Stimulated activated CD8-positive, alpha-beta memory T cell treated with anti-CD3 and anti-CD28 coated beads, Interleukin-2, amount 100 ng/mL, for 1 hour (primary cell): ENCODE measurements at places on chromosomes 16 and 17.

- DNase-seq, result no peak
Observed at GRCh38 chr16:12341966-12342365, 365.4 kb downstream of the SNX29 start.

DNA sequence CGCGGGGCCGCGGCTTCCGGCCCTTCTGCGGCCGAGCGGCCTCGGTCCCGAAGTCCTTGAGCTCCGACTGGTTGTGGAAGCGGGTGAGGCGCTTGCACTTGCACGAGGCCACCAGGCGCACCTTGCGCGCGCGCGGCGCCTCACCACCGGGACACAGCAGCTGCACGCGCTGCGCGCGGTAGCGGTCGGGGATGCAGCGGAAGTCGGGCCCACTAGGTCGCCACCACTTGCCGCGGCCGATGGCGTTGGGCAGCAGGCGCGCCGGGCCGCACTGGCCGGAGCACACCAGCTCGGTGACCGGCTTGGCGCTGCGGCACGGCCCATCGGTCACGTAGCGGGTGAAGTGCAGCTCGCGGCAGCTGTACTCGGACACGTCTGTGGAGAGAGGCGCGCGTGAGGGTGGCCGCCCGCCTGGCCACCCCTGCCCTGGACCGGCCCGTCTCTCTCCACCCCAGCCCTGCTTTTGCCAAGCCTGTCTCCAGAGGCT is 3.2 kb downstream of the SOST start:
- DNase-seq, result no peak

DNA sequence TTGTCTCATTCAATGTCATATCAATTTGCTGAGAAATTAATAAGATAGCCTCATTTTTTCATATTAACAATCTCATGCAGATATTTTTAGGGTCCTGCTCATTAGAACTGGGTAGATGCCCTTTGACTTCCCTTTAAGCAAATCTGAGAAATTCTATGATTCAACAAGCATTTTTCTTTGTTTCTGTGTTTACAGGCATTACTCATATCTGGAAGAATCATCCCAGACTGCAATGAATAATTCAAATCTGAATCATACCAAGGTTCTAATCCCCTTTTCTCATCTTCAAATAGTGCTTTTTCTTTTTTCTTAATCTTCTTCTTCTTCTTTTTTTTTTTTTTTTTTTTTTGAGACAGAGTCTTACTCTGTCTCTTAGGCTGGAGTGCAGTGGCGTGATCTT is 69.2 kb upstream of the KIFC3 start:
- DNase-seq, result no peak

- DNase-seq, result no peak
Observed at GRCh38 chr16:46850619-46851555, 19.9 kb upstream of the C16orf87 start.

- DNase-seq, result no peak
Observed at GRCh38 chr17:58280480-58281217, at the start of gene MPO. Gene MPO, minus strand, starts transcription at chr17:58280935. Its CDS starts 177 bp downstream, at chr17:58280758.

- DNase-seq, result no peak
Observed at GRCh38 chr16:20203272-20203671, 124.0 kb downstream of the GP2 start.

DNA sequence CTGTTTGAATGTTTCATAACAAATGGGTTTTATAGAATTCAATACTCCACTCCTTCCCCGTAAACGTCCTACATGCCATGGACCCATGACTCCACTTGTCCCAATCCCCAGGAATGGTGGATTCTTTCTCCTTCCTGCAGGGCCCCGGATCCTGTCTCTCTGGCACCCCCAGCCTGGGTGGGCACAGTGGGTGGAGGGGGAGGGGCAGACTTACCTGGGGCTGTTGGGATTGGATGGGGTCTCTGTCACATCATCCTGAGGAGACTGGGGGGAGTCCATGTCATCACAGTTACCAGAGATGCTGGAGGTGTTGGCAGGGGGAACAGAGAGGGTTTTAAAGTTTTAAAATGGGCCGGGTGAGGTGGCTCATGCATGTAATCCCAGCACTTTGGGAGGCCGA is 13.2 kb downstream of the TRPV3 start:
- DNase-seq, result no peak

- no peak for DNase-seq
Observed at GRCh38 chr17:18858567-18859245, 775 bp downstream of the PRPSAP2 start.

- no peak for DNase-seq
Observed at GRCh38 chr16:11205754-11206581, 50.0 kb downstream of the SOCS1 start.

- no peak for DNase-seq
Observed at GRCh38 chr16:68335175-68335574, 24.4 kb downstream of the PRMT7 start.

- no peak for DNase-seq
Observed at GRCh38 chr17:63646488-63646806, 24.2 kb downstream of the MAP3K3 start.

DNA sequence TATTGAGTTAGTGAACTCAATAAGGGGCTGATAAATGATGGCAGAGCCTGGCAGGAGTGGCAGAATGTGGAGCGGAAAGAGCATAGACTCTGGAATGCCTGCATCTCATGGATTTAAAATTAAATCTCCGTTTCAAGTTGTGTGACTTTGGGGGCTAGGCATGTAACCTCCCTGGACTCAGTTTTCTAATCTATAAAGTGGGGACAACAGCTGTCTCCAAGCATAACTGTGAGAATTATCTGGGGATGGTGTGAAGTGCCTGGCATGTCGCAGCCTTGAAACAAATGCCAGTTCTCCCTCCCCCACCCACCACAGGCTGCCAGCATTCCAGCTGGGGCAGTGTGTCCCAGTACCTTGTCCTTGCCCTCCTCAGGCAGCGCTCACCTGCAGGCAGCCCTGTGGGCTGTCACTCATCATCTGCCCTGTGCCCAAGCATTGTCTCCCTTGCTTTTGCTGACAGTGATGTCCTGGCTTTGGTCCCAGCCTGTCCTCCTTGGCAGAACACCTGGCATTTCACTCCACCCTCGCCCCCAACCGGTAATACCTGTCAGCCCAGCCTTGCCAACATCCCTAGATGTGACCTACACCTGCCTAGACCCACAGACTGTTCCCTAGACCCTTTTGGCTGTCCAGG is 129.6 kb downstream of the MRM1 start:
- DNase-seq, result no peak

DNA sequence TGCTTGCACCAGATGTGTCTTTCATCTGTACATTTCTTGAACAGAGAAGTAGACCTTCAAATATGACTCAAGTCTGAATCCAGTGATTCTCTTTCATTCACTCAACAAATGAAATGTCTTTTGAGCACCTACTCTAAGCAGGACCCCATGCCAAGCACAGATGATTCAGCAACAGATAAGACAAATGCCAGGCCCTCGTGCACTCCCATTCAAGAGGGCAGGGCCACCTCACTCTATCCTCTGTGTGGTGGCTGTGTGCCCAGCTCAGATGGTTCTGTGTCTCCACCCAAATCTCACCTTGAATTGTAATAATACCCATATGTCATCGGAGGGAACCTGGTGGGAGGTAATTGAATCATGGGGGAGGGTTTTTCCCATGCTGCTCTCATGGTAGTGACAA is 74.1 kb upstream of the NKD1 start:
- no peak for DNase-seq

GRCh38 chr17:79965806-79966205 is 69.9 kb downstream of the TBC1D16 start:
- DNase-seq, result no peak

DNA sequence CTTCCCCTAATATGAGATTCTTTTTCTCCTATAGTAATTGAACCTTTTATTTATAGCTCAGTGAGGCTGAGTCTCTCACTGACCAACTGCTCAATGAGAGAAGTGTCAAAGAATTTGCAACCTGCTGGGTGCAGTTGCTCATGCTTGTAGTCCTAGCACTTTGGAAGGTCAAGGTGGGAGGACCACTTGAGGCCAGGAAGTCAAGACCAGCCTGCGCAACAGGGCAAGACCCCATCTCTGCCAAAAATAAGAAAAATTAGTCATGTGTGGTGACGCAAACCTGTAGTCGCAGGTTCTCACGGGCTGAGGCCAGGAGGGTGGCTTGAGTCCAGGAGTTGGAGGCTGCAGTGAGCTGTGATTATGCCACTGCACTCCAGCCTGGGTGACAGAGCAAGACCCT is 30.9 kb upstream of the CRYBA1 start:
- DNase-seq, result no peak

DNA sequence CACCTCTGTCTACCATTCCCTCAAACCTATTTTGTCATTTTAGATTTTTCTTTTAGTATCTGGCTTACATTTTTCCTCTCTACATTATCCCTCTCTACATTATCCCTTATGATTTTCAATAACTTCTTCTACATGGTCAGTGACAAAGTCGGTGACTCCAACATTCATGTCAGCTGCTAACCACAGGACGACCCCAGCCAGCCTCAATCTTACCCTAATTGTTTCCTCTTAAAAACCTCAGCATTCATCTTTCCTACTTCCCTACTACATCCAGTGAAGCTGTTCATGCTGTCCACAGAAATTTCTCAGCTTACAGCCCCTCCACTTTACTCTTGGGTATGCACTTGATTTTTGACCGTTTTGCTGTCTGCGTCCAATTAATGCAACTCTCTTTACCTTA is 8.3 kb downstream of the MYH10 start:
- no peak for DNase-seq

GRCh38 chr16:55155815-55156214 is 168.2 kb upstream of the IRX6 start:
- no peak for DNase-seq

DNA sequence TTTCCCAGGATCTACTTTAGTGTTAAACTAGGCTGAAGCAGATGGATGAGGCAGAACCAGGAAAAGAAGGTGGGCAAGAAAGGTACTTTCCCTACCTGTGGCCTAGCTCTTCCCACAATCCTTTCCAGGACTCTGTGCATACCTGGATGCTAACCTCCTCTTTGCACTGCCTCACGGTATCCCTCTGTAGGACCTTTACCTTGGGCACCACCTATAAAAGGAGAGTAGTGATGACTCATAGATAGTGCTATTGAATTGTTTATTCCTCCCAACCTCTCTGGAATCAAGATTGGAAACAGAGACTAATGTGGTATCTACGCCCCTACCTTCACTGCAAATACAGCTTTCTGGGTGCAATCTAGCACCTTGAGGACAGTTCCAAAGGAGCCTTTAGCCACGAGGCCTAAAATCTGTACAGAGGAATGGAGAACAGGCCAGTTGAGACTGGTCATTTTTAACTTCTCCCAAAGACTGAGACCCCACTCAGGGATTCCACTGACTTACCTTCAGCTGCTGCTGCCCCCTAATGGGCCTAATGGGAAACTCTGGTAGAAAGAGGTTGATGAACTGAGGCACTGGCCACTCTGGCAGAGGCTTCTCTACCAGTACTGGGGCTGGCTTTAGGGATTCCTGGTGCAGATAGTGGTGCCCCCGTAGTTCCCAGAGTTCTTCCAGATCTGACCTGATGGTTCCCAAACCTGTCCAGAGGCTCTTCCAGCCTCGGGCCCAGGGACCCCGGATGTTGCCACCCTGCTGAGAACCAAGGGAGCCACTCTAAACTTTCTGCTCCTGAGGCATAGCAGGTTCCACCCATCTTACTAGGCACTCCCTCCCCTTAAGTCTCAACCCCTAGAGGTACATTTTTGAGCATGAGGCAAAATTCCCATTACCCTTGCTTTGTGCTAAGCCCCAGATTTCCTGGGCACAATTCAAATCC is 781 bp downstream of the RSKR start:
- DNase-seq, result peak; percentile 10

- no peak for DNase-seq
Observed at GRCh38 chr16:13554005-13554404, 365.9 kb upstream of the ERCC4 start.

- peak; percentile 83 for DNase-seq
Observed at GRCh38 chr16:71808593-71809459, at the start of gene AP1G1. Gene AP1G1, minus strand, starts transcription at chr16:71808834. Its CDS starts 19,355 bp downstream, at chr16:71789479.

DNA sequence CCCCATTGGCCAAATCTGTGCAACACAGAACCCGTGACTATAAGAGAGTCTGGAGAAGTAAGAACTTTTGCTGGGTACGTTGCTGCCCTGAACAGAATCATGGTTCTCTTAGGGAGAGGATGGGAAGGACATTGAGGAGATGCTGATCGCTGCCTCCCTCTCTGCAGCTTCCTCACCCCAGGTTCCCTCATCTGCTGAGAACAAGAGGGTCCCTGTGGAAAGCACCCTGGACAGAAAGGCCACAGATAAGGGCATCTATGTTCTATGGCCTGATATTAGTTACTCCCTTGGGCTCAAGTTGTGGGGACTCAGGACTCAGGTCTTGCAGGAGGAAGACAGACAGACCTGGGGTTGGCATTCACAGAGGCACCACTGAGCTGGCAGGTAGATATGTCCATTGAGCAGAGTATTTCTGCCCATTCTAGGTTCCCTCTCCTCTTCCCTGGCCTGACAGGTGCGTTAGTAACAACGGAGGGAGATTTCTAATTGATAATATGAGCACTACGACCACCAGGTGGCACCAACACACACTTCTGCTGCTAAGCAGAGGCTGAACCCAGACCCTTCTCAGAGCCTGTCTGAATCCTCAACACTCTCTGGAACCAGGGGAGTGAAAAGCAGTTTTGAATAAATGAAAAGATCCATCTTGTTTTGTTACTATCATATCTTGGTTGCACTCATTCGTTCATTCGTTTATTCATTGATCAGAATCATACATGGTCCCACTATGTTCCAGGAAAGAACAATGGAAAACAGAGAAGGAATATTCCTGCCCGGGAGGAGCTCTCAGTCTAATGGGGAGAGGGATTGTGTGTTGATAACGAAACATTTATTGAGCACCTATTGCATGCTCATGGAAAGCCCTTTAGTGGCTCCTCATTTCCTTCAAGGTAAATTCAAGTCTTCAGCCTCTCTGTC is 56.4 kb downstream of the SLC6A2 start:
- DNase-seq, result no peak

- DNase-seq, result no peak
Observed at GRCh38 chr16:81808933-81809480, 29.9 kb downstream of the PLCG2 start.

- no peak for DNase-seq
Observed at GRCh38 chr17:76690596-76691280, 20.0 kb downstream of the MXRA7 start.

GRCh38 chr17:4594931-4595684 is 10.8 kb downstream of the SMTNL2 start:
- no peak for DNase-seq

DNA sequence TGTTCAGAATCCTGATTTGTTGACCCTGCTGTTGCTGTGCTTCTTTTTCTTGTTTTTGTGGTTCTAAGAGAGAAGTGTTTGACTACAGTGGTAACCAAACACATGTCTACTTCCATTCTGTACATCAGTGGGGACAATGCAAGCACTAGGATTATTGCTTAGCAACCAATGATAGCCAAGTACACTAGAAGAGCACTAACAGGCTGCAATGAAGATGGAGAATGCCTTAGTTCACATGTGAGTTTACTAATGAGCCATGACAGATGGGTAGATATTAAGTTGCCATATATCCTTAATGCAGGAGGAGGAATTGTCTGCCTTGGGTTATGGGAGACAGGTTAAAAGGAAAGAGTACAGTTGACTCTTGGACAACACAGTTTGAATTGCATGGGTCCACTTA is 8.3 kb downstream of the EFCAB5 start:
- no peak for DNase-seq

GRCh38 chr17:10328971-10329923 is 43.6 kb downstream of the MYH13 start:
- no peak for DNase-seq

GRCh38 chr16:57349212-57350031 is 9.2 kb upstream of the CCL22 start:
- DNase-seq, result no peak

GRCh38 chr17:37752482-37752881 is 7.6 kb upstream of the HNF1B start:
- DNase-seq, result no peak

- DNase-seq, result no peak
Observed at GRCh38 chr17:33127706-33128105, 136.1 kb downstream of the SPACA3 start.
